Aorta (tissue), 5 donors: ENCODE measurements at places on chromosomes 2 and 18. TPM values are rescaled to one million over a fixed set of nuclear protein-coding genes. Genes with fewer than 3 reads are reported as not detected.

GALNT5 gene
- 0.88 TPM for polyA plus RNA-seq

TMEFF2 gene
- not detected for polyA plus RNA-seq

ZRANB3 gene
- 3.8 TPM for polyA plus RNA-seq

DNA sequence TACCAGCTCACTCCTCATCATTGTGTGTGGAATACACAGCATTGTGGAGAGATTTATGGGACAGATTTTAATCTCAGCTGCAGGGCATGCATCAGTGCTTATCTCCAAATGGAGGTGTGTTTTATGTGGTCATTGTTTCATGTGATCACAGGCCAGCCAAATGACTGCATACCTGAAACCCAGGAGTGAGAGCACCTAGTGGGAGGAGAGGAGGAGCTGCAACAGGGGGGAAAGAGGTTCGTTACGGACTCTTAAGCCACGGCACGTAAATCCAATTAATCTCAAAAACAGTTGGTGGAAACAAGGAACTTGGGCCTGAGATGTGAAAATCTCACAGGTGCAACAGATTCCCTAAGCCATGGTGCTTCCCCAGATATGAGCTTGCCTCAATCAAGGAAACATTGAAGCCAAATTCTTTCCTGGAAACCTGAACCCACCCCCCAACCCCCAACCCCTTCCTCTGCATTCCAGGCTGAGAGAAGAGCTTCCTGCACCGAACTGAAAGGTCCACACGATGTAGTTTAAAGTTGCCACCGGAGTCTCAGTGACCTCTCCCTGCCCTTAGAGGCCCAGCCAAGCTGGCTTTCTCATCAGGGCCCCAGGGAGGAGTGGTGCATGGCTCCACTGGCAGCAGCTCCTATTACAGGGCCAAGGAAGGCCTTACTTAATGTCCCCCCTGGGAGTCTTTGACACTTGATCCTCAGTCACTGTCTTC is 167.4 kb downstream of the C1D start:
- no peak for DNase-seq

DNA sequence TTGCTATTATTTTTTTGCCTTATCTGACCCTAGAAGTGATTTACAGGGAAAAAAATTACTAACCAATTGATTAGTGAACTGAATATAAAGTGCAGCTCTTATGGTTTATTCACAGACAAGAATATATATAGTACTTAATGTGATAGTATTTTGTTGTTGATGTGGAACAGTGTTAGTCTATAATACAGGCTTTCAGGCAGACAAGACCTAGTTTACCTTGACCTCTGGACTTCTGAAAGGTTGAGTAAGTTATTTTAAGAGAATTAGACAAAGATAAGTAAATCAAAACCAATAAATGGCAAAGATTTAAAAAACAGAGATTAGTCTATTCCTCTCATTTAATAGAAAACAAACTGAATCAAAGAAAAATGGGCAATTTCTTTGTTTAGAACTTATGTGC is 46.0 kb downstream of the SCN1A start:
- no peak for DNase-seq

DNA sequence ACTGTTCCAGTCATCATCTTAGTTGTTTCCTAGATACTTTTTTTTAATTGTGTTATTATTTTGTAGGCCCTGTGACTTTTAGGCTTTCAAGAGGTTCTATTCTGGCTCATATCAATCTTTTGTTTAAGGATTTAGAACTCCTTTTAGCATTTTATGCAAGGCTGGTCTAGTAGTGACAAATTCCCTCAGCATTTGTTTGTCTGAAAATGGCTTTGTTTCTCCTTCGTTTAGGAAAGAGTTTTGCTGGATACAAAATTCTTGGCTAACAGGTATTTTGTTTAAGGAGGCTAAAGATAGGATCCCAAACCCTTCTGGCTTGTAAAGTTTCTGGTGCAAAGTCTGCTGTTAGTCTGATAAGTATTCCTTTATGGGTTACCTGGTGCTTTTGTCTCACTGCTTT is 116.6 kb upstream of the SLC66A3 start:
- DNase-seq = no peak

DNA sequence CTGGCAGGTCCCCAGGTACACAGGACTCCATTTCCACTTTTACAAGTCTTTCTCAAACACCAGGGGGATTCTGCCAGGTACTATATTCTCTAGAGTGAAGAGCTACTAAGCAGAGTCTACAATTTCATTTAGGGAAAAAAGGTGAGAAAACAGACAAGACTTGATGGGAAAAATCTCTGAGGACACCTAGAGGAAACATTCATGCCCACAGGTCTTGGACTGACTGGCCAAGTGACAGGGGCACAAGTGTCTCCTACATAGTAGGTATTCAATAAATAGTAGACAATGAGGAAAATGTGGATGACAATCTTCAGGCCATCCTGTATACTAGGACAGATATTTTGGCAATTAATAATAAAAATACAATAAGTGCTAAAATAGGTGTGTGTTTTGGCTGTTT is 228.6 kb downstream of the CLIP4 start:
- DNase-seq = no peak

- DNase-seq = no peak
Measured at GRCh38 chr18:68944826-68945225, 146.9 kb downstream of the CCDC102B start.

GRCh38 chr2:198756166-198756565 is 701.6 kb downstream of the SATB2 start:
- DNase-seq = no peak

DNA sequence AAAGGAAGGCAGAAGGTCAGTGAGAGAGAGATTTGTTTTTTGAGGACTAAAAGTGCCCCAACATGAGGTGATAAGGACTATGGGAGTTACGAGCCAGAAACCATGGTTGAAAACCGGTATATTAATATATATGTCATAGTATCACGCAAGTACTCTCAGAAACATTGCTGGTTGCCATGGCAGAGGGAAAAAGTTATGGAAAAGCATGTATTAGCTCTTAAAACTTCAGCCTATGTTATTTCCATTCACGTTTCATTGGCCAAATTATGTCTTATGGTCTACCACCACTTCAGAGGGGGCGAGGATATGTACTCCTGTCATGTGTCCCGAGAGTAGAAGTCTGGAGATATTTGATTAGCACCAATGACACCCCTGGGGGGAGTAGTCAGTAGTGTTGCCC is 125.9 kb downstream of the LTBP1 start:
- DNase-seq = no peak

DNA sequence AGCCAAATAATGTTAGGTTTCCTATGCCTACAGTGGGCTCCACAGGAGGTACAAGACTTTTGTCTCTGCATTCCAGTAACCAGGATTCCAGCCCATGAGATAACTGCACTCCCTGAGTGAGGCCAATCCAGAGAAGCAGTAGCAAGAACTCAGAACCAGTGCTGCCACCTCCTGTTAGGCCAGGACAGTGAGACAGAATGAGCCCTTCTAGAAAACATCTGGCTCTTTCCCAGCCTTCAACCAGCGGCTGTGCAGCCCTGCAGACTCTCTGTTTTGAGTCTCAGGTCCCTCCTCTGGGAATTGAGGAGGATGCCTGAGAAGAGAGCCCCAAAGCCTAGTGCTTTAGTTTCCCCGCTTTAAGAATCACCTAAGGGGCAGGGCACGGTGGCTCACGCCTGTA is 44.2 kb downstream of the ARID5A start:
- no peak for DNase-seq

DNA sequence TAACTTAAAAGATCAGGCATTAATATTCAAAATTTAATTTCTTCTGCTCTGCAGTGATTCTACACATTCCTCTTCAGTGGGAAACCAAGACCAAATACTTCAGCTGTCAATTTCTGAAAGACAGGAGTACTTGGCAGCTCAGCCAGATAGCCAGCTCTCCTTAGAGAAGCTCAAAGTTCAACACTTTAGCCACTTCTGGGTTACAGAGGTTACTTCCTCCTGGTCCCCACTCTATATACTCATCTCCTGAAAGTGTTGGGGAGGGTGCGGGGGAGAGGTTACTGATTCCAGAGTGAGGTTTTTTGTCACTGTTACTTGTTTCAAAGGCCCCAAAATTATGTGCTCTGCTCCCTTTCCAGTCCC is 4.1 kb downstream of the CYTIP start:
- no peak for DNase-seq

DNA sequence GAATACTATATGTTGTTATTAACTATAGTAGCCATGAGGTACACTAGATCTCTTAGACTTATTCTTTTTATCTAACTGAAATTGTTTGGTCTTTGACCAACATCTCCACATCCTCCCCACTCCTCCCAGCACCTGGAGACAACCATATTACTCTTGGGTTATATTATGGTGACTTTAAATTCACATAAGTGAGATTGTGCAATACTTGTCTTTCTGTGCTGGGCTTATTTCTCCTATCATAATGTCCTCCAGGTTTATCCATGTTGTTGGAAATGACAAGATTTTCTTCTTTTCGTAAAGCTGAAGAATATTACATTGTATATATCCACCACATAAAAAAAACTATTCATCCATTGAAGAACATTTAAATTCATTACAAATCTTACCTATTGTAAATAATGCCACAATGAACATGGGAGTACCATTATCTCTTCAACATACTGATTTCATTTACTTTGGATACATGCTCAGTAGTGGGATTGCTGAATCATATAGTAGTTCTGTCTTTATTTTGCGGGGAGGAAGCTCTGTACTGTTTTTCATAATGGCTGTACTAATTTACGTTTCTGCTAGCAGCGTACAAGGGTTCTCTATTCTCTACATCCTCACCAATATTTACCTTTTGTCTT is 159.2 kb upstream of the SCN7A start:
- no peak for DNase-seq

DNA sequence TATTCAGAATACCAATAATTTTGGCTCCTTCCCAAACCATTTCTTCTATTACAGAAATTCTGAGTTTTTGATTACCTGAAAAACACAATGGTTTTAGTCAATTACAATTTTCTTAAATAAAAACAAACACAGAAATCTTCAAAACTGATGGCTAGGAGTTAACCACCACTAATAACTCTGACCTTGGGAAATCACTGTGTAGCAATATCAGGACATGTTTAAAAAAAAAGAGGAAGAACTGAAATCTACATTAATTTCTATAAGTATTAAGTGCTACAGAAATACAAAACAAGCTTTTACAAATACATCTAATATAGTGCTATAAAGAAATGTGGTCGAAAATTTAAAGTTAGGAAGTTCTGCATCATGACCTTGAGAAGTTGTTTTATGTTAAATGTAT is 14.9 kb downstream of the L3MBTL4 start:
- DNase-seq = no peak

GRCh38 chr2:176763851-176764404 is 448.7 kb upstream of the HNRNPA3 start:
- no peak for DNase-seq
